Naive thymus-derived CD8-positive, alpha-beta T cell (primary cell): ENCODE measurements at places on chromosomes 5 and 9. TPM values are rescaled to one million over a fixed set of nuclear protein-coding genes. Genes with fewer than 3 reads are reported as not detected.
A peak's percentile ranks its signal among the peaks of the same experiment; 100 is the strongest.

The HMMR gene
- total RNA-seq, result 0.42 TPM

- H3K4me1 ChIP-seq, result peaks cover 25% of the 10 kb centered on the region
- no peaks in the 10 kb centered on the region for H3K27me3 ChIP-seq
- no peak for DNase-seq
- H3K4me3 ChIP-seq, result no peak overlapping the region
- no peak overlapping the region for H3K27ac ChIP-seq
Observed at GRCh38 chr9:85599540-85600105, 142.1 kb downstream of the AGTPBP1 start.

- no peak overlapping the region for H3K4me3 ChIP-seq
- H3K4me1 ChIP-seq, result no peaks in the 10 kb centered on the region
- no peaks in the 10 kb centered on the region for H3K36me3 ChIP-seq
- no peak overlapping the region for H3K27ac ChIP-seq
- H3K27me3 ChIP-seq, result peaks cover 11% of the 10 kb centered on the region
Observed at GRCh38 chr5:155046591-155046990, 33.0 kb downstream of the KIF4B start.

The MYOT gene
- total RNA-seq, result not detected

DNA sequence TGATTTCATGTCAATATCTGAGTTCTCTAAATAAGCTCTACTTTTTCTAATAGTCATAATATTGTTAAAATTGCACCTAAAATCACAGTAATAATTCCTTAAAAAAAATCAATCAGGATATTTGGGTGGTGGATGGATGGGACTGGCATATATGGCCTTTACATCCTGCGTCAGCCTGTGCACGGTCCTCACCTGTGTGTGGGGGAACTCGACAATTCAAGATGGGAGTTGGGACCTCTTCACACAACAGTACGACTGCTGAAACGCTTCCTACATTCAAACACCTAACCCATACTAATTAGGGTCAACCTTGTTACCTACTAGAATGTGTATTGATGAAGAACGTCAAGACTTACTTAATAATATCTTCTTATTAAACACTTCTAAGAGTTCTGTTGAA lies 90.5 kb downstream of the OSMR start:
- H3K4me1 ChIP-seq, result peaks cover 1% of the 10 kb centered on the region
- no peak overlapping the region for H3K4me3 ChIP-seq
- no peak overlapping the region for H3K27ac ChIP-seq
- no peaks in the 10 kb centered on the region for H3K27me3 ChIP-seq

DNA sequence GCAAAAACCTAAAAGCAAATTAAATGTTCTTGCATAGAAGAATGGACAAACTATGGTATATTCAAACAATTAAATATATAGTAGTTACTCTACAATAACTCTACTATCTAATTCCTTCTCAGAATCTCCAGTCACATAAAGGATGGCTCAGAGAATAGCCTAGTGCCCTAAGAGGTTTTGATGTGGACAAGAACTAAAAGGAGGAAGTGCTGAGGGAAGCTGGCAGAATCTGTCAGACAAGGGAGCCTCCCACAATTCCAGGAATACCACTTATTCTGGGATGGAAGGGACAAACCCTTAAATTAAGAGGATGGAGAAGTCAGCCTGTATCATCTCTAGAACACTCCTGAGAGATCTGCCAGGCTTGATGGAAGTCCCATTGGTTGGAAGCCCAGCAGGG lies 30.4 kb downstream of the TNFSF8 start:
- H3K4me3 ChIP-seq, result no peak overlapping the region
- peaks cover 11% of the 10 kb centered on the region for H3K4me1 ChIP-seq
- H3K27ac ChIP-seq, result no peak overlapping the region
- no peak for DNase-seq

- no peak overlapping the region for H3K4me3 ChIP-seq
- no peak for DNase-seq
- H3K4me1 ChIP-seq, result no peaks in the 10 kb centered on the region
- no peaks in the 10 kb centered on the region for H3K36me3 ChIP-seq
- H3K27ac ChIP-seq, result no peak overlapping the region
Observed at GRCh38 chr5:58115811-58116210, 344.1 kb downstream of the PLK2 start.

- H3K27ac ChIP-seq, result no peak overlapping the region
- no peak overlapping the region for H3K4me3 ChIP-seq
- H3K36me3 ChIP-seq, result no peaks in the 10 kb centered on the region
- DNase-seq, result no peak
- no peaks in the 10 kb centered on the region for H3K27me3 ChIP-seq
- H3K4me1 ChIP-seq, result no peaks in the 10 kb centered on the region
Observed at GRCh38 chr9:76985581-76985980, 33.9 kb upstream of the FOXB2 start.

DNA sequence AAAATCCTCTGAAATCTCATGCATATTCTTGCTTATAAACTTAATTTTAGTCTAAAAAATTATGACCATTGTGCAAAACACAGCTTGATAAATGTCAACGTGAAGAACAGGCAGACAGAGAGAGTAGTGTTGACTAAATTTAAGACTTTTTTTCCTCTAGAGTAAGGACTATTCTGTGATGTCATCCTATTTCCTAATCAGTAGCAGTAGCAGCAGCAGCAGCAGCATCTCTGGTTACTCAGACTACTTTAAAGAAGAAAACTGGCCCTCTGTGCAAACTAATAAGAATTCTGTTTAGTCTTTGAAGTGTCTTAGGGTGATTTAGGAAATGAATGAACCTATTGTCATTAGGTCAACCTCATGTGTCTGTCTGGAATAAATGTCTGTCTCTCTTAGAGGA lies 403.0 kb downstream of the HINT1 start:
- DNase-seq, result no peak
- H3K4me3 ChIP-seq, result no peak overlapping the region
- H3K27me3 ChIP-seq, result peaks cover 24% of the 10 kb centered on the region

The DUSP1 gene
- total RNA-seq, result 24.1 TPM

DNA sequence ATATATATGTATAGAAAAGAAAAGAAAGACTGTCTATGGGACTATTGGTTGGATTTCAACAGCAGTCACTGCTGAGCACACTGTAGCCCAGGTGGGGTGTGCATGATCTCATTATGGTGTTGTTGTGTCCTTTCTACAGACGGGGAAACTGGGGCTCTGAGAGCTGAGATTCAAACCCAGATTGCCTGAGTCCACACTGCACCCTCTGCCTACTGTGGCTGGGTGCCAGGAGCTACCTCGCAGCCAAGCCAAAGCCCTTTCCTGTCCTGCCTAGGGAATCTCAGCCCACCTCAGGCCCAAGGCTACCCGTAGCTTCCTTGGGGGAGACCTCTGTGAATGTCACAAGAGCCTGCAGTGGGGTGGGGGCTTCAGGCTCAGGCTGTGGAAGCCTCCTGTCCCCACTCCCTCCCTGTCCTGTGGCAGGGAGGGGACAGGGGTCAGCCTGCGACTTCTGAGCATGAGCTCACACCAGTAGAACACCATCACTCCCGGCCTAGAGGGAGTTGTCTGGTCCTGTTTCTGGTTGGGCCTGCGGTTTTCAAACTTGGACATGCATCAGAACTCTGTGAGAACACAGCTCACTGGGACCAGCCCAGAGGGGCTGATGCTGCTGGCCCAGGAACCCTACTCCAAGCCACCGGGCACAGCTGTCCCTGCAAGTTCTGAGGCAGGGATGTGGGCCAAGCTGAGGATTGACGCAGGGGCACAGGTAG lies 7.9 kb upstream of the NINJ1 start:
- no peak for DNase-seq
- no peaks in the 10 kb centered on the region for H3K36me3 ChIP-seq
- peaks cover 72% of the 10 kb centered on the region for H3K4me1 ChIP-seq
- no peaks in the 10 kb centered on the region for H3K27me3 ChIP-seq
- H3K27ac ChIP-seq, result peak overlapping the region; percentile 22

GRCh38 chr5:11385251-11385900 lies 518.9 kb downstream of the CTNND2 start:
- peak overlapping the region; percentile 11 for H3K4me3 ChIP-seq
- H3K36me3 ChIP-seq, result no peaks in the 10 kb centered on the region
- H3K27me3 ChIP-seq, result peaks cover 48% of the 10 kb centered on the region
- H3K27ac ChIP-seq, result no peak overlapping the region
- DNase-seq, result no peak

DNA sequence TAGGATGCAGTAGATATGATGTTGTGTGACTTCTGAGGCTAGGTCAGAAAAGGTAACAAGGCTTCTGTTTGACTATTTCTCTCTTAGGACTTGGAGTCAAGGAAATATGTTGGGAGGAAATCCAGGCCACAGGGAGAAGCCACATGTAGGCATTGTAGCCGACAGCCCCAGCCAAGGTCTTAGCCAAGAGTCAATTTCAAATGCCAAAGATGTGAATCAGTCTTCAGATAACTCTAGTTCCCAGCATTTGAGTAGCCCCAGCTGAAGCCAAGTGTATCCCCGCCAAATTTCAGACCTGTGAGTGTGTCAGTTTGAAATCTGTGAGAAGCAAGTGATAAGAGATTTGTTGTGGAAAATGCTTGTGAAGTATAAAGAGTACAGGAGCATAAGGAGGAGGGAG lies 38.1 kb upstream of the ISL1 start:
- no peak for DNase-seq
- H3K36me3 ChIP-seq, result no peaks in the 10 kb centered on the region
- no peaks in the 10 kb centered on the region for H3K4me1 ChIP-seq
- H3K27me3 ChIP-seq, result peaks cover 12% of the 10 kb centered on the region
- H3K27ac ChIP-seq, result no peak overlapping the region
- H3K4me3 ChIP-seq, result no peak overlapping the region

DNA sequence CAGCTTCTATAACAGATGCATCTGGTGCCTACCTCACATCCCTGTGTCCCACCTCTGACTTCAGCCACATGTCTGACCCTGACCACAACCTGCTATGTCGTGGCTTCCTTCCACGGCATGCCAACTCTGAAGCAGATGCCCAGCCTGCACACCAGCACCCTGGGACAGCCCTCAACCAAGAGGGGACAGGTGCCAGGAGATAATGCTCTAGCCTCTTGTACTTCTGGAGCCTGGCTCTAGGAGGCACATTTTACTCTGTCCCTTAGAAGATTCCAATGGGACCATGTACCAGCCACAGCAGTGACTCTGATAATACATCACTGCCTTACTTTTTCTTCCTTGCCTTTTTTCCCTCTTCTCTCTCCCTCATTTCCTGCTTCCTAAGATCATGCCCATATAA lies 51.4 kb downstream of the EBF1 start:
- DNase-seq, result no peak
- H3K4me1 ChIP-seq, result peaks cover 35% of the 10 kb centered on the region
- H3K4me3 ChIP-seq, result no peak overlapping the region
- peaks cover 60% of the 10 kb centered on the region for H3K27me3 ChIP-seq

- no peak overlapping the region for H3K27ac ChIP-seq
- H3K36me3 ChIP-seq, result no peaks in the 10 kb centered on the region
- H3K4me1 ChIP-seq, result peaks cover 20% of the 10 kb centered on the region
Observed at GRCh38 chr9:20426019-20426418, 196.3 kb downstream of the MLLT3 start.

GRCh38 chr9:133023117-133023890 lies 7.5 kb upstream of the GTF3C5 start:
- no peak overlapping the region for H3K27ac ChIP-seq
- H3K27me3 ChIP-seq, result no peaks in the 10 kb centered on the region
- no peak for DNase-seq
- peaks cover 7% of the 10 kb centered on the region for H3K4me1 ChIP-seq

The IL4 gene
- not detected for total RNA-seq

DNA sequence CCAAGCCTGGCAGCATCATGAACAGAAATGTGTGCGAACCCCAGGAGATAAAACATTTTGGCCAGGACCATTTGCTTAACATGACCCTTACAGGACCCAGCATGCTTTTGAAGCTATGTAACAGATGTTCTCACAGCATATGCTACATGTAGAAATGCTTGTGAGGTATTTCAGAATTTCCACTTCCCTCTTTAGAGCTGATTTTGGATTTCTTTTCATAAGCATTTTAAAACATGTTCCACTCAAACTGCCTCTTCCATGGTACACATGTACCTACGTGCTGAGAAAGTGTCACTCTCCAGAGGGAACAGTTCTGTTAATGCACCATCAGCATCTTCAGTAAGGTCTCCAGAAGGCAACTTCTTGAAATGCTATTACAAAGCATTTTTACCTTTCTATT lies 15.7 kb upstream of the TSSK1B start:
- H3K36me3 ChIP-seq, result no peaks in the 10 kb centered on the region
- no peak for DNase-seq
- H3K4me3 ChIP-seq, result no peak overlapping the region
- peaks cover 7% of the 10 kb centered on the region for H3K4me1 ChIP-seq
- no peak overlapping the region for H3K27ac ChIP-seq

The GLDC gene
- not detected for total RNA-seq

DNA sequence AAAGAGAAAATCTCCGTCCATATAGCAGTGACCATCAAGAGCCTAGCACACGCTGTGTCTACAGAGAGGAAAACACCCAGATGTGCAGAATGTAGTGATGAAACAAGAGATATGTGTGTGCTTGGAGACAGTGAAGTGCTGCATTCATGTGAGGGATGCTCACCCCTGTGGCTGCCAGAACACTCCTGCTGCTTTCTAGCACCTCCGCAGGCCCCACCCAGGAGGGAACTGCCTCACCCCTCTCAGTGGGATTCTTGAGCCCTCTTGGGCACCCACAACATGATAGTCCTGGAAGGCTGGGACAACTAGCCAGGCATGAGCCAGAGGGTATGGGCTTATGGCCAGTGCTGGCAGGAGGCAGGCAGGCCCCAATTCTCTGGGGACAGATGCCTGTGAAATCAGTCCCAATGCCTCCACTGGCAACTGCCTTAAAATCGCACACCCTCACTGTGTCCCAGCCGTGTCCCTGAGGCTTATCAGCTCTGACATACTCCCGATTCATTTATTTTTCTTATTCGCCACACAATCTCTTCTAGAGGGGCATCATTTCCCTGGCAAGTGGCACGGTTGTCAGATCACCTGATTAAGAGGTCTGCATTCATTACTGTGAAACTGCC lies 73.2 kb upstream of the FSTL4 start:
- no peak overlapping the region for H3K4me3 ChIP-seq
- H3K4me1 ChIP-seq, result no peaks in the 10 kb centered on the region
- H3K36me3 ChIP-seq, result no peaks in the 10 kb centered on the region
- no peak overlapping the region for H3K27ac ChIP-seq
- no peak for DNase-seq

- no peaks in the 10 kb centered on the region for H3K27me3 ChIP-seq
- no peak overlapping the region for H3K27ac ChIP-seq
- H3K36me3 ChIP-seq, result no peaks in the 10 kb centered on the region
Observed at GRCh38 chr9:106529616-106530015, 333.4 kb upstream of the ZNF462 start.

- H3K36me3 ChIP-seq, result no peaks in the 10 kb centered on the region
- H3K27ac ChIP-seq, result no peak overlapping the region
- no peak overlapping the region for H3K4me3 ChIP-seq
- no peak for DNase-seq
Observed at GRCh38 chr5:82106756-82107155, 134.9 kb downstream of the ATG10 start.

The PAPPA gene
- not detected for total RNA-seq

GRCh38 chr5:58314356-58315210 lies 145.3 kb downstream of the PLK2 start:
- H3K36me3 ChIP-seq, result no peaks in the 10 kb centered on the region
- no peaks in the 10 kb centered on the region for H3K4me1 ChIP-seq
- H3K27ac ChIP-seq, result no peak overlapping the region
- DNase-seq, result no peak
- no peak overlapping the region for H3K4me3 ChIP-seq

The CXXC5 gene
- total RNA-seq, result 6.8 TPM

The PCDHGA12 gene
- not detected for total RNA-seq
